Diencephalon (tissue), 1 donor: ENCODE measurements at places on chromosomes 1 and 21. TPM values are rescaled to one million over a fixed set of nuclear protein-coding genes. Genes with fewer than 3 reads are reported as not detected.

The IL19 gene
- not detected for total RNA-seq

The CA6 gene
- not detected for total RNA-seq

The HHIPL2 gene
- 0.23 TPM for total RNA-seq

The RGS18 gene
- total RNA-seq, result 1.8 TPM

The VWA5B1 gene
- 4.8 TPM for total RNA-seq

The TINAGL1 gene
- 3.0 TPM for total RNA-seq

The TDRD5 gene
- 4.6 TPM for total RNA-seq

The GPR37L1 gene
- 6.5 TPM for total RNA-seq

The ZNF326 gene
- 39.2 TPM for total RNA-seq

The KCNT2 gene
- total RNA-seq, result 32.8 TPM

The AADACL4 gene
- total RNA-seq, result not detected

The RNU1-1 gene
- under 0.01 TPM for total RNA-seq

The MYOM3 gene
- total RNA-seq, result 0.23 TPM

The ZNF683 gene
- total RNA-seq, result not detected

The ANKRD34A gene
- total RNA-seq, result 2.5 TPM

The C8A gene
- not detected for total RNA-seq

The LIN9 gene
- total RNA-seq, result 11.3 TPM

The RGS8 gene
- total RNA-seq, result 135 TPM

The USH2A gene
- total RNA-seq, result 1.4 TPM

The PALMD gene
- 12.2 TPM for total RNA-seq
